ENCODE measurements at places on chromosomes 1 and 21.
A peak's percentile ranks its signal among the peaks of the same experiment; 100 is the strongest.

DNA sequence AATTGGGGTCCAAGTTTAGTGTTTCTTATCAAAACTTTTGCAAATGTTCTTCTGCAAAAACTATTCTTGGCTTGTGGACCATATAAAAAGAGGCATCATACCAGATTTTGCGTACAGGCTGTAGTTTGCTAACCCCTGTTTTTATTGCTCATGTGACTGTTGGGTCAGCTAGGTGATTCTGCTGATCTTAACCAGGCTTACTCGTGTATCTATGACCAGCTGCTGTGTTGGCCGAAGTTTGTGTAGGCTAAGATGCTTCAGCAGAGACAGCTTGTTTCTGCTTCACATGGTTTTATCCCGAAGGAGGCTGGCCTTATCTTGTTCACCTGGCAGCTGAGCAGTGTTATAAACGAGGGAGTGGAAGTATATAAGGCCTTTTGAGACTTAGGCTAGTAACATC, 38.2 kb downstream of the POU2F1 start:
- H3K36me3 ChIP-seq: no peaks in the 10 kb centered on the region
- DNase-seq: no peak
- no peaks in the 10 kb centered on the region for H3K27me3 ChIP-seq
- H3K4me3 ChIP-seq: no peak overlapping the region

- H3K27me3 ChIP-seq: no peaks in the 10 kb centered on the region
- peaks cover 35% of the 10 kb centered on the region for H3K36me3 ChIP-seq
- no peak overlapping the region for H3K27ac ChIP-seq
- peaks cover 23% of the 10 kb centered on the region for H3K4me1 ChIP-seq
- no peak for DNase-seq
Measured at GRCh38 chr1:11978301-11978700, 1.9 kb upstream of the MFN2 start.

DNA sequence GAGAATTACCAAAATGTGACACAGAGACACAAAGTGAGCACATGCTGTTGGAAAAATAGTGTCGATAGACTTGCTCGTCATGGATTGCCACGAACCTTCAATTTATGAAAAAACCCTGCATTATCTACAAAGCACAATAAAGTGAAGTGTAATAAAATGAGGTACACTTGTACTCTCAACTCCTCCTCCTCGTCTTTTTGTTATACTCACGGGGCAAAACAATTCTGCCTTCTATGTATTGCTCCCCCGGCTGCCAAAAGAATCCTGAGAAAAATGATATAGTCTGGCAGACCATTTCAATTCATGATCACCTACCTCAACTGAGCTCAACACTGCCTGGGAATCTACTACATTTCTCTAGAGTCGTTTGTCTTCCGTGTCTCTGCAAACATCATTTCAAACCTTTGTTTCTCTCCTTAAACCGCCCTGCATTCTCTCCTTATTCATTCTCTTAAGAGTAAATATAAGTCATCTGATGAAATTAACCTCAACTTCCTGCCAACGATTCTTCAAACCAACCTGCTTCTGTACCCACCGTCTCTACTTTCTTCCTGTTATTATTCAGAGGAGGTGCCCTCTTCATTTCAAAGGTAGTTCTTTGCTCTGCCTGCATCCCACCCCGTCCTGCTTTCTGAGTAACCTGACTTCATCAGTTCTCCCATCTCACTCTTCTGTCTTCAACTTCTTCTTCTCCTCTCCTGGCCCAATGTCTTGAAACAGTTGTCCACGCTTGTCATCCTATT, 12.9 kb upstream of the IL19 start:
- H3K4me3 ChIP-seq: no peak overlapping the region
- DNase-seq: no peak
- H3K36me3 ChIP-seq: no peaks in the 10 kb centered on the region
- no peak overlapping the region for H3K27ac ChIP-seq

DNA sequence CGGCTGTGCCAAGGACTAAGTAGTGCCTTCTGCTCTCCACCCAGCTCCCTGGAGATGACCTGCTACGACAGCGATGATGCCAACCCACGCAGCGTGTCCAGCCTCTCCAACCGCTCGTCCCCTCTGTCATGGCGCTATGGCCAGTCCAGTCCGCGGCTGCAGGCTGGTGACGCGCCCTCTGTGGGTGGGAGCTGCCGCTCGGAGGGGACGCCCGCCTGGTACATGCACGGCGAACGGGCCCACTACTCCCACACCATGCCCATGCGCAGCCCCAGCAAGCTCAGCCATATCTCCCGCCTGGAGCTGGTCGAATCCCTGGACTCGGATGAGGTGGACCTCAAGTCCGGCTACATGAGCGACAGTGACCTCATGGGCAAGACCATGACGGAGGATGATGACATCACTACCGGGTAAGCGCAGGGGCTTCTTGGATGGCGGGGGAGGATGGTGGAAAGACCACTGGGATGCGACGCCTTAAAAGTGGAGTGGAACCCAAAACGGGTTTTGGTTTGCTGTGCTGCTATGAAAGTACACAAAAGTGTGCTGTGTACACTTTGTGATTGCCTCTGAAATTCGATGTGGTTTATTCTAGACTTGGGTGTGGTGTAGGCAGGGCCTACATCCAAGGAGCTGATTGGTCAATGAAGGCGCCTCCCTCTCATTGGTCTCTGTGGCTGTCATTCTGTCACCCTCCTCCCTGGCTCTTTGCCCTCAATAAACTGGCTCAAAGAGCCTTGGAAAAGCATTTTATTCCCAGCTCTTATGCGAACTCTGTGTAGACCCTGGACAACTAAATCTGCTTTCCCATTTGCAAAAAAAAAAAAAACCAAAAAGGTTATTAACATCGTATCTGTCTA, 110.4 kb upstream of the IPO9 start:
- H3K27ac ChIP-seq: no peak overlapping the region
- peaks cover 65% of the 10 kb centered on the region for H3K36me3 ChIP-seq
- H3K4me1 ChIP-seq: peaks cover 39% of the 10 kb centered on the region
- DNase-seq: no peak
- no peak overlapping the region for H3K4me3 ChIP-seq

DNA sequence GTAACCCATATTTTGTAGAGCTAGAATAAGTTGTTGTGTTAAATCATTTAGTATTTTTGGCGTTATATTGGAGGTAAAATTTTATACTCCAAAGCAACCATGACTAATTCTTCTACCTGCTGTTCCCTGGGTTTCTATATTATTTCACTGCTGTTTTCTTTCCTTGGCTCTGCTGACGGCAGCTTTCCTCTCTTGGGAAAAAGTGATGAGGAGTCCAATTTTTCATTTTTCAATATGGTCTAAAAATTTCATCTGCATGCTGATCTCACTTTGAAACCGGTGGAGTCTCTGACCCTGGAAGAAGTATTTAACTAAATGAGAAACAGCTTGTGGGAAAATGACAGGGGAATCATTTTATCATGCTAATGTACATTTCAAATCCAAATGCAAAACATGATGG, 110.2 kb downstream of the IFI44 start:
- no peaks in the 10 kb centered on the region for H3K4me1 ChIP-seq
- no peak overlapping the region for H3K4me3 ChIP-seq
- no peak for DNase-seq
- H3K27me3 ChIP-seq: no peaks in the 10 kb centered on the region

GRCh38 chr1:34070201-34070836, 94.7 kb downstream of the CSMD2 start:
- peaks cover 4% of the 10 kb centered on the region for H3K36me3 ChIP-seq
- no peak overlapping the region for H3K27ac ChIP-seq
- DNase-seq: no peak
- no peak overlapping the region for H3K4me3 ChIP-seq
- no peaks in the 10 kb centered on the region for H3K27me3 ChIP-seq

DNA sequence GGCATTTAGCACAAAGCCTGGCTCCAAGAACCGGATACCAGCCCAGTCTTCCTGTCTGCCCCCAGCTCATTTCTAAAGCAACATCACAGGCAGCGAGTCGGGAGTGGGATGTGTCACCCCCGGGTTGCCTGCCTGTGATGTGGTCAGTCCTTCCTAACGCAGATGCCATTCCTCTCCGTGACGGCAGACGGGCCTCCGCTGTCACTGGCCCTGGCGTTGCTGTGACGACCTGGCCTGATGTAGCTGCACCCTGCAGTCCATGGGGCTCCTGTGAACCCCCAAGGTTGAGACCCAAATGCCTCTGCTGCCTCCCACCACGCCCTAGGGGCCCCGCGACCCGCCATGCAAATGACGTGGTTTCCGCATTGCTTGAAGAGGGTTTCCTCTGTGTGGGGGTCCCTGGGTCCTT, 12.3 kb downstream of the TNFRSF1B start:
- no peak for DNase-seq
- H3K4me3 ChIP-seq: no peak overlapping the region
- peaks cover 58% of the 10 kb centered on the region for H3K4me1 ChIP-seq
- peak overlapping the region; percentile 15 for H3K27ac ChIP-seq
- no peaks in the 10 kb centered on the region for H3K27me3 ChIP-seq

- no peaks in the 10 kb centered on the region for H3K4me1 ChIP-seq
- peaks cover 3% of the 10 kb centered on the region for H3K36me3 ChIP-seq
- H3K27me3 ChIP-seq: no peaks in the 10 kb centered on the region
- no peak overlapping the region for H3K4me3 ChIP-seq
- no peak overlapping the region for H3K27ac ChIP-seq
Measured at GRCh38 chr1:185291652-185292051, 25.4 kb downstream of the IVNS1ABP start.

DNA sequence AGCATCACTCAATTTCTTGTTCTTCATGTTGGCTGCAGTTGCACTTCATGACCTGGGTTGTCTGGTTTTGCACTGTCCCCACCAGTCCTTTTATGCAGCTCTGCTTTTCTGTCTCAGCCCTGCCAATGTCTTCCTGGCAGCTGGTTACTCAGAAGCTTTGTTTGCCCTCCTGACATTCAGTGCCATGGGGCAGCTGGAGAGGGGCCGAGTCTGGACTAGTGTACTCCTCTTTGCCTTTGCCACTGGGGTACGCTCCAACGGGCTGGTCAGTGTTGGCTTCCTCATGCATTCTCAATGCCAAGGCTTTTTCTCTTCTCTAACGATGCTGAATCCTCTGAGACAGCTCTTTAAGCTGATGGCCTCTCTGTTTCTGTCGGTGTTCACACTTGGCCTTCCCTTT, 6.6 kb downstream of the PIGV start:
- no peaks in the 10 kb centered on the region for H3K27me3 ChIP-seq
- no peak overlapping the region for H3K27ac ChIP-seq
- peaks cover 6% of the 10 kb centered on the region for H3K36me3 ChIP-seq
- peaks cover 9% of the 10 kb centered on the region for H3K4me1 ChIP-seq

GRCh38 chr1:115296981-115297380, 41.1 kb downstream of the NGF start:
- no peaks in the 10 kb centered on the region for H3K27me3 ChIP-seq
- DNase-seq: no peak
- no peak overlapping the region for H3K27ac ChIP-seq
- H3K36me3 ChIP-seq: no peaks in the 10 kb centered on the region
- no peak overlapping the region for H3K4me3 ChIP-seq

- no peak overlapping the region for H3K27ac ChIP-seq
- H3K27me3 ChIP-seq: no peaks in the 10 kb centered on the region
- no peak for DNase-seq
- peaks cover 51% of the 10 kb centered on the region for H3K4me1 ChIP-seq
Measured at GRCh38 chr1:114108751-114109255, 44.9 kb downstream of the SYT6 start.

GRCh38 chr1:75616436-75617433, 5.8 kb upstream of the SLC44A5 start:
- H3K4me1 ChIP-seq: peaks cover 19% of the 10 kb centered on the region
- peak overlapping the region; percentile 46 for H3K4me3 ChIP-seq
- no peaks in the 10 kb centered on the region for H3K36me3 ChIP-seq
- peak overlapping the region; percentile 72 for H3K27ac ChIP-seq
- no peak for DNase-seq

- H3K27ac ChIP-seq: no peak overlapping the region
- H3K36me3 ChIP-seq: no peaks in the 10 kb centered on the region
- no peaks in the 10 kb centered on the region for H3K27me3 ChIP-seq
- no peaks in the 10 kb centered on the region for H3K4me1 ChIP-seq
- DNase-seq: no peak
Measured at GRCh38 chr21:19368944-19369343, 965.4 kb upstream of the TMPRSS15 start.

DNA sequence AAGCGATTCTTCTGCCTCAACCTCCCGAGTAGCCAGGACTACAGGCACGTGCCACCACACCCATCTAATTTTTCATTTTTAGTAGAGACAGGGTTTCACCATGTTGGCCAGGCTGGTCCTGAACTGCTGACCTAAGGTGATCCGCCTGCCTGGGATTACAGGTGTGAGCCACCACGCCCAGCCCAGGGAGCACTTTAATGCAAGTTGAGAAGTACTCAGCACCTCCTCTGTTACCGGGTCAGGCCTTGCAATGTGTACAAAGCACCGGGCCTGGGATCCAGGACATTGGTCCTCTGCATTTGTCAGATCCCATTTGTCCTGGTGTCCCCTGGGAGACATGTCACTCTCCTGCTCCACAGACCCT, 143.6 kb downstream of the TOMM20 start:
- DNase-seq: no peak
- H3K36me3 ChIP-seq: no peaks in the 10 kb centered on the region
- H3K4me3 ChIP-seq: no peak overlapping the region
- peaks cover 40% of the 10 kb centered on the region for H3K4me1 ChIP-seq
- H3K27ac ChIP-seq: no peak overlapping the region

GRCh38 chr1:66374148-66374547, 159.8 kb upstream of the SGIP1 start:
- DNase-seq: no peak
- H3K36me3 ChIP-seq: peaks cover 15% of the 10 kb centered on the region
- no peaks in the 10 kb centered on the region for H3K4me1 ChIP-seq
- H3K4me3 ChIP-seq: no peak overlapping the region

DNA sequence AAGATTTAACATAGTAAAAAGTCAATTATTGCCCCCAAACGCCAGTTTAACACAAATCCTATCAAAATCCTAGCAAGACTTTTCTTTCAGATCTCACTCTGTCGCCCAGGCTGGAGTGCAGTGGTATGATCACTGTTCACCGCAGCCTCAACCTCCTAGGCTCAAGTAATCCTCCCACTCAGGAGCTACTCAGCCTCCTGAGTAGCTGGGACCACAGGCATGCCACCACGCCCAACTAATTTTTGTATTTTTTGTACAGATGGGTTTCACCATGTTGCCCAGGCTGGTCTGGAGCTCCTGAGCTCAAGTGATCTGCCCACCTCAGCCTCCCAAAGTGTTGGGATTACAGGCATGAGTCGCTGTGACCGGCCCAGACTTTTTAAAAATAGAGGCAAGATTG, 4.8 kb downstream of the SNIP1 start:
- DNase-seq: no peak
- no peak overlapping the region for H3K4me3 ChIP-seq
- peaks cover 3% of the 10 kb centered on the region for H3K4me1 ChIP-seq
- H3K27ac ChIP-seq: no peak overlapping the region

Measured in spinal cord (tissue), 10 donors.